ENCODE measurements at places on chromosomes 3 and 15.

DNA sequence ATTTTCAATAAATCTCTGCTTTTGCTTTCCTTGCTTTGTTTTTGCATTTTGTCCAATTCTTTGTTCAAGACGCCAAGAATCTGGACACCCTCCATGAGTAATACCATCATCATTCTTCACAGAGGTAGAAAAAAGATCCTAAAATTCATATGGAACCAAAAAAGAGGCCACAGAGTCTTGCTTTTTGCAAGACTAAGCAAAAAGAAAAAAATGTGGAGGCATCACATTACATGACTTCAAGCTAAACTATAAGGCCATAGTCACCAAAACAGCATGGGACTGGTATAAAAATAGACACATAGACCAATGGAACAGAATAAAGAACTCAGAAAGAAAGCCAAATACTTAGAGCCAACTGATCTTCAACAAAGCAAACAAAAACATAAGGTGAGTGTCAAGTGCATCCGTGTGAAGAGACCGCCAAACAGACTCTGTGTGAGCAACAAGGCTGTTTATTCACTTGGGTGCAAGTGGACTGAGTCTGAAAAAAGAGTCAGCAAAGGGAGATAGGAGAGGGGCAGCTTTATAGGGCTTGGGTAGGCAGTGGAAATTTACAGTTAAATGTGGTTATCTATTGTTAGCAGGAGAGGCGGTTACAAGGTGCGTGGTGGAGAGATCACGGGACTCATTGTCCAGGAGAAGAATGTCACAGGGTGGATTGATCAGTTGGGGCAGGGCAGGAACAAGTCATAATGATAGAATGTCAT lies 10.9 kb downstream of the STRIT1 start:
- DNase-seq, result peak; percentile 40

DNA sequence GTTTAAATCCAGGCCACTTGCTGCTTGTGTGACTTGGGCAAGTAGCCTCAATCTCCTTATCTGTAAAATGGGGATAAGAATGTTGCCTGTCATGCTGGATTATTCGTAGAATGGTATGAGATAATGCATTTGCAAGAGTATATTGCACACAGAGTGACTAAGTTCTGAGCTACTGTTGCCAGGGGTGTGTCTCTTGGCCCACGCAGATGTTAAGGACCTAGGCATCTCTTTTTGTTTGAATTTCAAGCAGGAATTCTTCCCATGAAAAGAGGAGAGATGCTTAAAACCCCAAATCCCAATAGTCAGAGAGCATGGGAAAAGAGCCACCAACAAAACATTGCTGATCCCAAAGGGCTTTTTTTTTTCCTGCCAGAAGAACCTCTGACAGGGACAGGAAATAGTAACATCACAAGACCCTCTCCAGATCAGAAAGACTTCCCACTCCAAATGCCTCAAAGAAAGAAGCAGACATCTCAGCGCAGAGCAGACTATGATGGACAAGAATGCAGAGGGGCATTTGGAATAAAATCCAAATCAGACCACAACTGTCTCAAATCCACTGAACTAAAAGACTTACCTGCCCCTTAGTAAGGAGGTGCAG lies 90.5 kb downstream of the MRPL46 start:
- peak; percentile 14 for DNase-seq

- DNase-seq, result no peak
Measured at GRCh38 chr3:66508461-66508860, 7.6 kb upstream of the LRIG1 start.

DNA sequence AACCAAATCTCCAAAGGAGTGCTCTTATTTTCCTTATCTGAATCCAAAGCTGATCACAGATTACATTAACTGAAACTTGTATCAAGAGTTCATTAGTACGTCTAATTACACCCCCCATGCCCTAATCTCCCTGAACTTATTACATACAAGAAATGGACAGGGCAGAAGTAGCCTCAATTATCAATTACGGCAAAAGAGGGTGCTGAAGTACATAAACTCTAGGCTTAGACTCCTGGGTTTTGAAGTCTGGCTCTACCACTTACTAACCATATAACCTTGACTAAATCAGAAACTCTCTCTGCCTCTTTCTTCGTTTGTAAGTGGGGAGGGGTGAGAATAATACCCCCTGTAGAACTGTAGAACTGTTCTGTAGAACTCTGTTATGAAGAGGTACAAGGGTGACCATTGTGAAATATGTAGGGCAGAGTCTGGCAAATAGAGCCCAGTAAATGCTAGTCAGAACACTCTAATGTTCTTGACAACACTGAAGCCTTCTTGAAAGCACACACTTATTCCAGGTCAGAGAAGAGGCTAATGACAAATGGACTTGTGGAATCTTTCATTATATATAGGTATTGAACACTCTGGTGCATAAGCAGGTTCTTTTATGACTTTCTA lies 19.6 kb upstream of the OR5K4 start:
- DNase-seq, result no peak

- DNase-seq, result no peak
Measured at GRCh38 chr3:38564631-38565338, 68.6 kb downstream of the EXOG start.

- peak; percentile 92 for DNase-seq
Measured at GRCh38 chr3:38247366-38248035, 18.1 kb upstream of the SLC22A13 start.

DNA sequence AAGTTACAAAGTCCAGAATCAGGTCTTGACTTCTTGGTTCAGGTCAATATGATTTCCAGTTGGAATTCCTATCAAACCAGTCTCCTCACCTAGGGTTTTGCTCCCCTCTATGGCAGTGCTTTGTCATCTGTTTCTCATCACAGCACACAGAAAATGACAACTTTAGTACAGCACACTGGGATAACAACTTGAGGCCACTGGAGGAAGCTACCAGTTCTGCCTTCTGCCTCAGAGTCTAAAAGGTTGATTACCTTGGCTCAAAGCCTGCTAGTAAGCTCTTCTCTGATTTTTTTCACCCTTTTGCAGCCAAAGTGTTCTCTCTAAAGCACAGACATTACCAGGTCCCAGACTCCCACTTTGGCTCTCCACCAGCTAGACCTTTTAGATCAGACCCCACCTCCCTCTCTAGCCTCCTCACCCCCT lies 24.8 kb upstream of the TRIM59 start:
- peak; percentile 33 for DNase-seq

DNA sequence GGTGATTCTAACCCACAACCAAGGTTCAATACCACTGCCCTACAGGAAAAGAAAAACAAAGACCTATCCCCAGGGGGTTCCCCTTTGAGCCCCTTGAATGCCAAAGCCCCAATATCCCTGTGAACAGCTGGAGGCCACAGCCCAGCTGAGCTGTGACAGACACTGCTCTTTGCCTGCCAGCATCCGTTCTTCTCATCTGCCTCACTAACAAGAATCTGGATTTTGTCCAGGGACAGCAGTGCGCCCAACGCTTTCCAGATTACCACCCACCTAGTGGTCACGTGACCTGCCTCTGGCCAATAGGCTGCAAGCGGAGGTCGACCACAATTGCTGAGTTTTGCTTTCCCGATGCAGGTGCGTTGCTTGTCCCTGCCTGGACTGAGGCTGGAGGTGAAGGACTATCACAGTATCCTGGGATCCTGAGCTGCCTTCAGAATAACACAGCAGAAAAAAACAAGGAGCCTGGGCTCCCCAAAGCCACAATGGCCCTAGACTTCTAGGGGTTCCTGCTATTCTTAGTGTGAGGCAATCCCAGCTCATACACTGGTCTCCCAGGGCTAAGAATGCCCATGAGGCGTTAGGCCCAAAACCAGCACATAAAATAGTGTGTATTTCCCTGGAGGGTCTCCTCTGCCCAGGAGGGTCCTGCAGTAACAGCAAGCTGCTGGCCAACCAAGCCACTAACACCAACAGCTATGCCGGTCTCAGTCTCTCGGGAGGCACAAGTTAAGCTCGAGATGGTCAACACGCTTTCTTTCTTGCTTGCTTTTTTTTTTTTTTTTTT lies 13.8 kb downstream of the BDH1 start:
- peak; percentile 58 for DNase-seq

DNA sequence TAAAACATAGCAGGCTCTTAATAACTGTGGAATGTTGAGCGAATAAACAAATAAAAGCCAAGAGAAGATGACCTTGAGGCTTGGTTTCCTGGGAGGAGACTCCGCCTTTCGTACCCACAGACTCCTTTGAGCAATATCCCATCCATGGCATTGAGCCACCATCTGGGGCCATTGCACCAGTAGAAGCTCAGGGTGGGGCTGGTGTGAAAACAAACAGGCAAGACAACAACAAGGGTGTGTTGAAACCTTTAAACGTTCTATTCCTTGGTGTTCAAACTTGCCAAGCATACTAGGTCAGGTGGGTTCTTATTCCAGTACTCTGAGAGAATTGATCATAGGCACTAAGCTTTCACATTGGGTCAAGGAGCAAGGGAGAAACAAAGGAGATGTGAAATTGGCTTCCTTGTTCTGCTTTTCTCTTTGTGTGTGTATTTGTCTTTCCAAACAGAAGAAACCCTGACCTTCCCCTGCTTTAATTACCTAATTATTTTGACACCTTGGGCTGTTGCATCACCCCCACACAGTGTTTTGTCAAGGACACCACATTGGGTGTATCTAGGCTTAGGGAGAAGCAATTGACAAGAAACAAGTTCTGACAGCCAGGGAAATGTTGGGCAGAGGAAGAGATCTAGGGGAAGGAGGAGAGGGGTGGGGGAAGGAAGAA lies 105.1 kb upstream of the BCL6 start:
- DNase-seq, result no peak

DNA sequence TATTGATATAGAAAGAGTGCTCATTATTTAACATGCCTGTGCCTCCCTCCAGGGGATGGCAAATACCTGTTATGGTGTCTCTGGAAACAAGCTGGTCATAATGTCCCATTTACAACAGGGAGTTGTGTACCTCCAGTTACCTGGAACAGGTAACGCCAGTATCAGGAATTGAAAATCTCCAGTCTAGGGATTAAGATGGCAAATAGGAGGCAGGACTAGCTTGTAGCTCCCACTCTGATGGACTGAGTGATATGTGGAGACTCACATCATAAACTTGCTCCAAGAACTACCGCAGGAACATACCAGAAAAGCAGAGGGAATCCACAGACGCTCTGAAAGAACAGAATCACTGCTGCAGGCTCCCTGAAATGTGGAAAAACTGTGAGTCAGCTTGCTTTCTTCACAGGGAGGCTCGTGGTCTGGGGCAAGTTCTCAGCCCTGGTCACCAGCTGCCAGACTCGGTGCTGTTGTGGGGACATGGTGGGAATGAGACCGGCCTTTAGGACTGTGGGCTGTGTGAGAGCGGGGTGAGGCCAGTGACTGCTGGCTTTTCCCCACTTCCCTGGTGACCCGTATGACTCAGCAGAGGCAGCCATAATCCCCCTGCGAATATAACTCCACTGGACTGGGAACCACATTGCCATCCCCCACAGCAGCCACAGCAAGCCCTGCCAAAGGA lies 97.4 kb downstream of the KCNAB1 start:
- peak; percentile 55 for DNase-seq

GRCh38 chr15:68819495-68820294 lies 1.0 kb downstream of the ANP32A start:
- peak; percentile 63 for DNase-seq

DNA sequence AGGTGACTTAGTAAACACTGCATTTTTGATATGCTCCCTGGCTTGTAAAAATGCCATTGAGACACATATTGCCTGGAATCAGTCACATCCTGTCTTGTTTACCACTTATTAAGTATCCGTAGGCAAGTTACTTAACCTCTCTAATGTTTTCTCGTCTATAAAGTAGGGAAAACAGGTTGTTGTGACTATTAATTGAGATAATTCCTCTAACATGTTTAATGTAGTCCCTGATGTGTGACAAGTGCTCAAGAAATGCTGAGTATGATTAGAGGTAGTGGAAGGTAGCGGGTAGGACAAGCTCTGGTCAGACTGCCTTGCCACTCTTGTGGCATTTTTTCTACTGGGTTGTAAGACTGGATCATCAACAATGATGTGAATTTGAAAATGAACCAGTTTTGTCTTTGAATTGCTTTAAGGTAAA lies 54.1 kb downstream of the NFKBIZ start:
- DNase-seq, result no peak

DNA sequence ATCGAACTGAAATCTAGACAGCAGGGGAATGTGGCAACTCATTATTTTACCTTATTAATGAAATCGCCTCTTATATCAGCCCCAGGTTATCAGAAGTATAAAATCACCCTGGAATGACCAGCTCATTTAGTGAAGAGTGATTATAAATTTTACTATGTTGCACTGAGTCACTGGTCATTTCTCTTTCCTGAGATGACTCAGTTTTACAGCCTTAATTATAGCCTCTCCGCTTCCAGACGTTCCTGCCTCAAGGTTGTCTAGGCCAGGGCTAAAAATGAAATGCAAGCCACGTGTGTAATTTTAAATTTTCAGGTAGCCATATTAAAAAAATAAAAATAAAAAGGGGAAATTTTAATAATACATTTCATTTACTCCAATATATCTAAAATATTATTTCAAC lies 33.3 kb downstream of the DET1 start:
- DNase-seq, result peak; percentile 22

DNA sequence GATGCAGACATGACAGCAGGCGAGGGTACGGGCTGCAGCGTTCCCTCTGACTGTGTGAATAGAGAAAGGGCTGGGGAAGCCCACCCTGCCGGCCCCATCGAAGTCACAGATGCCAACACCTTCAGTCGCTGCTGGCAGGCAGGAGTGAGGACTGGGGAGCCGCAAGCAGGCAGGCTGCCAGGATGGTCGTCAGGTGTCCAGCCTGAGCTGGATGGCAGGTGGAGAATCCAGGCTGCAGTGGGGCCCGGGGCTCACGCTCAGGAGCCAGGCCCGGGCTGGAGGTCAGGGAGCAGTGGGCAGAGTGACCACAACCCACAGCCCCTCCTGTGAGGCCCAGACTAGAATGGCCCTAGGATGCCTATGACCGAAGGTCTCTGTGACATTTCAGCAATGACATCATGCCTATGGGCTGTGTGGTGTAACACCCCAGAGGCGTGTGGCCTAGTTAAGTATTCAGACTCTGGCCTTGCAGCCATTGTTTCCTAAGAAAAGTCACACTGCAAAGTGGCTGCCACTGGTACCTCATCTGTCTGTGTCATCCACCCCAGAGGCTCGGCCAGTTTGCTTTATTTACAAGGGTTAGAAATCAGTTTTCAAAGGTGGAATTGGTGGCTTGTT lies 15.7 kb downstream of the PRR23E start:
- no peak for DNase-seq

Data from astrocyte of the hippocampus (primary cell).